ENCODE measurements at places on chromosomes 4 and X.

GRCh38 chr4:53021754-53022512 is 159.8 kb downstream of the RASL11B start:
- DNase-seq = no peak

- no peak for DNase-seq
Observed at GRCh38 chrX:34528081-34528480, 129.0 kb downstream of the TMEM47 start.

DNA sequence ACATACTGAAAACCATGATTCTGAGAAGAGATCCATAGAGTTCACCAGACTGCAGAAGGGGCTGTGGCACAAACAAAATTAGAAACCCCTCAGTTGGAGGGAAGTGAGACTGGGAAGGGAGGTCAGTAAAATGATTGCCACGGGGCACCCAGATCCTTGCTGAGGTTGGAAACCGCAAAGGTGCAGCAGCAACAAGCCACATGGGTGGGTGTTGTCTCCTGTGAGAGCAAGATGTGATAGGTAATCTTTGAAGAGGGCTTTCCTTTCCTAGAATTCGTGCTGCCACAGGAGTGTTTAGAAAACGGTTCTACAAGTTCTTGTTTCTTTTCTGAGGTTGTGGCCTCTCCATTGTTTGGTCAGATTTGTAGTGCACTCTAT is 85.5 kb downstream of the NFKB1 start:
- no peak for DNase-seq

DNA sequence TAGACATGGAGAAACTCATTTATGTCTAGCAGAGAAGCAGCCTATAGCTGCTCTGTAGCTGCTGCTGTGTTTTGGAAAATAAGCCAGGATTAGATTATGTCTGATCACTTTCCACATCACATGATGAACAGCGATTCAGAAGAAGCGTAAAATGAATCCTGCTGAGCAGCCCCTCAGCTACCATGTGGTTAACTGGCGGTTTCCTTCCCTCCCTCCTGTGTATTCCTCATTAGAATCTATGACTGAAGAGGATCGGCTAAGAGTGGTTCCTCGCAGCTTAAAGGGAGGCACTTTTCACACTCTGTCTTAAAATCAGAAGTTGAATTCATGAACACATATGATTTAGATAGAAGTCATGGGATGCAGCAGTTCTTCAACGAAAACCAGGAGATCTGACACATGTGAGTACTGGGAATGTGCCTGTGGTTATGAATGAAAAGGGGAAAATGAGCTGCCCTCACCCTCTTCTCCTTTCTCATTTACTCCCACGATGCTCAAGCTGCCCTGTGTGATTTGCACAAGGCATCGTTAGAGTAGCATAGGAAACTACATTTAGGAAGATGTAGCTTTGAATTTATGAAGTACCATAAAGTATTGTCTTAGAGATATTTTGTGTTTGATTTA is at the start of gene PPEF1:
Gene PPEF1, plus strand, starts transcription at position 220 of the 624 bp plus-strand sequence. Its CDS starts 136 bp downstream, at position 356.
- no peak for DNase-seq

GRCh38 chr4:151541389-151542071 is 132.6 kb downstream of the FHIP1A start:
- peak; percentile 78 for DNase-seq

- peak; percentile 69 for DNase-seq
Observed at GRCh38 chrX:47218280-47218919, at the start of gene CDK16. TSS of gene CDK16 (plus strand) at chrX:47218681. CDS start at chrX:47223558, 4,877 bp downstream.

DNA sequence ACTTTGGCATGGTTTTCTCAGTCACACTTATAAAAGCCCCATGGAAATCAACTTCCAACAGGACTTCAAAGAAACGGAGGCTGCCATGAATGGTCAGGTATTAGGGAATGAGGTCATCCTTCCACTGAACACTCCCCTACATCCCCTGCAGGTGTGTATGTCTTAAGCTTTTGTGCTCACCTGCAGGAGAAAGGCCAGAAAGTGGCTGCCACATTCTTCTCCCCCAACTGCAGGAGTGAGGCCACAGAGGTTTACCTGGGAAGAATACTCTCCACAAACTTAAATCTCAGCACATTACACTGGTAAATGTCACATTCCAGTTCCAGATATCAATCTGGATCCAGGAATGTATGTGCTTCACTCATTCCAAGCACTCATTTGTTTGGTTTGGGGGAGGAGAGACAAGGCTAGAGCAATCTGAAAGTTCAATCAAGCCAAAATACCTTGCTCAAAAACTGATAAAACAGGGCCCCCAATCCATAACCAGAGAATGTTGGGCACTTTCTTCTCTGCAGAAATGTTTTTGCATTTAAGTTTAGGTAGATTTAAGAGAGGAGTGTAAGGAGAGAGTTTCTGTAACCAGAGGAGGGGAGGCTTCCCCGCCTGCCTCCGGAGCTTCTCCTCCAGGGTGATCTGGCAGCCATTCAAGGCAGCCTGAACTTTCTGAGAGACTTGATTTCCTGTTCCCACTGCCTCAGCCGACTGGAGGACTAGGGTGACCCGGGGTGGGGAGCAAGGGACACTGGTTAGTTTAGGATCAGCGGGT is 15.4 kb downstream of the FAM9C start:
- peak; percentile 17 for DNase-seq

DNA sequence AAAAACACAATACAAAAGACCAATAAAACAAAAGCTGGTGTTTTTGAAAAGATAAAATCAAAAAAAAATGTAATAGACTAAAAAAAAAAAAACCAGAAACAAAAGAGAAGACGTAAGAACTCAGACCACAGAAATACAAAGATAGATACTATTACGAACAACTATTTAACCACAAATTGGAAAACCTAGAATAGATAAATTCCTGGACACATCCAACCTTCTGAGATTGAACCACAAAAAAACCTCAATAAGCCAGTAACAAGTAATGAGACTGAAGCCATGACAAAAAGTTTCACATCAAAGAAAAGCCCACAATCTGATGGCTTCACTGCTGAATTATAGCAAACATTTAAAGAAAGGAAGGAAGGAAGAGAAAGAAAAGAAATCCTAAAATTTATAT is 16.2 kb downstream of the RCHY1 start:
- DNase-seq = no peak

DNA sequence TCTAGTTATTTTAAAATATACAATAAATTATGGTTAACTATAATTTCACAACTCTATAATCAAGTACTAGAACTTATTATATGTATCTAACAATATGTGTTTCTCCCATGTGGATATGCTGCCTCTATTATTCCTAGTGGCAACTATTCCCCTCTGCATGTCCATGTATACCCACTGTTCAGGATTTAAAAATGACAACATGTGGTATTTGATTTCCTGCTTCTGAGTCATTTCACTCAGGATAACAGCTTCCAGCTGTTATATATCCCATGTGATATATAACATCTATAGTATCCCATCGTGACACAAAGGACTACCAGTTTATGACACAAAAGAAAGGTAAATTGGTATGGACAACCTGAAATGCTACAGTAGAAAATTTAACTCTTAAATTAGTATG is 167.4 kb upstream of the TACR3 start:
- DNase-seq = peak; percentile 62

GRCh38 chrX:119999087-119999634 is 55.6 kb upstream of the NKAP start:
- no peak for DNase-seq

DNA sequence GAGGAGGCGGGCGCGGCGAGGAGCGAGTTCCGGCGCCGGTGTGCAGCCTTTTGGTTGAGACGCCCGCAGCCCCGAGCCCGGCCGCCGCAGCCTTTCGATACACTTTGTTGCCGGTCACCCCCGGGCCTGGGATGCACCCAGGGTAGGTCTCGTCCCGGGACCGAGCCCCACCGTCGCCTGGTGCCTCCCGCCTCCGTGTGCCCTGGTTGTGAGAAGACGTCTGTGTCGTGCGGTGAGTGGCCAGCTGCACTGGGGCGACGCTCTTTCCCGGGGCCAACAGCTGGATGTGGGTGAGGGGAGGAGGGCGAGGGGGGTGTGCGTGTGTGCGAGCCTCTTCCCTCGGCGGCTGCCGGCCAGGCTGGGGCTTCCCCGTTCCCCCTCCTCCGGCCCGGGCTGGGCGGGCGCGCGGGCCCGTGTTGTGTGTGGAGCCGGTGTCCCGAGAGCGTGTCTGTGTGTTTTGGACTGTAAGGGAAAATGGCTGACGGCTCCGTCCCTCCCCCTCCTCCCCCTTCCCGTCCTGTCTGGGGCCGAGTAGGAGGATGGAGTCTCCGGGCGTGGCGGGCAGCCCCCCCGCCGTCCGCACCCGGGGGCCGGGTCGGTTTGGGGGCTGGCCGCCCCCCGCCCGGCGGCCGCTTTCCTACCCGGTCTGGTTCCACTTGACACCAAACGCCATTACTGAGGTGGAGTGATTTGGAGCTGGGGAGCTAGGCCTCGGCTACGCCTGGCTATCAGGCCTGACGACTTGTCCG is 807 bp downstream of the USP9X start:
- DNase-seq = peak; percentile 45

All from HCEC 1CT (cell line).